ENCODE measurements at places on chromosomes 2 and 18.
A peak's percentile ranks its signal among the peaks of the same experiment; 100 is the strongest.

- DNase-seq, result no peak
These were observed at the start of gene LRRC30 for GRCh38 chr18:7230626-7231349. Gene LRRC30, plus strand, starts transcription at chr18:7231089. Its CDS starts 50 bp downstream, at chr18:7231139.

GRCh38 chr2:234851451-234851850, 100.4 kb upstream of the SH3BP4 start:
- no peak for DNase-seq

- DNase-seq, result peak; percentile 71
These were observed 151.8 kb upstream of the STK17B start for GRCh38 chr2:196322973-196323810.

- no peak for DNase-seq
These were observed 188.9 kb downstream of the TTC32 start for GRCh38 chr2:19712850-19713249.

- no peak for DNase-seq
These were observed 687.3 kb downstream of the NRXN1 start for GRCh38 chr2:50344509-50345106.

- DNase-seq, result peak; percentile 86
These were observed 84.8 kb downstream of the SH3RF3 start for GRCh38 chr2:109213646-109214433.

DNA sequence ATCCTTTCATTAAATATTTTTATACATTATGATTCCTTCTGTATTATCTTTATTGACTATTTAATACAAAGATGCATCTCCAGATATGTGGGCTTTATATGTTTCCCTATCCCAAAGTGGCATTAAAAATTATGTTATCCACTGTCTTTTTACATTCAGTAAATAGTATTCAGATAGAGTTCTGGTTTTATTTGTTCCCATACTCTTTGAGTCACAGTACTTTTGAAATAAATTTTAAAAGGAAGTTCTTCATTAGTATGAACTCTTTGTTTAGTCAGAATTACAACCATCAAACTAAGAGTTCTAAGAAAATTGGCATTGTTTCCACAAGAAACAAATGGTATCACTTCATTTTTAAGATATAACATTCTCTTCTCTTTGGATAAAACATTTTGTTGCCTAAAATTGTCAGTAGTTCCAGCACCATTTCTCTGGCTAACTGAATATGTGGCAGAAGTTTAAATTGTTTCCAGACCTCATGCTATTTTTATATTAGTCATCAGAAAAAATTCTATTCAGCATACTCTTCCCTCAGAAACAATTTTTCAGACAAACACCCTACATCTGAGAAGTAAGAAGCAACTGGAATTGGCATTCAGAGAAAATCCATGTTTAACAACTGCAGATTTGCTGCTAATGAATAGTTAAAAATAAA, 88.5 kb upstream of the COL5A2 start:
- DNase-seq, result peak; percentile 85

DNA sequence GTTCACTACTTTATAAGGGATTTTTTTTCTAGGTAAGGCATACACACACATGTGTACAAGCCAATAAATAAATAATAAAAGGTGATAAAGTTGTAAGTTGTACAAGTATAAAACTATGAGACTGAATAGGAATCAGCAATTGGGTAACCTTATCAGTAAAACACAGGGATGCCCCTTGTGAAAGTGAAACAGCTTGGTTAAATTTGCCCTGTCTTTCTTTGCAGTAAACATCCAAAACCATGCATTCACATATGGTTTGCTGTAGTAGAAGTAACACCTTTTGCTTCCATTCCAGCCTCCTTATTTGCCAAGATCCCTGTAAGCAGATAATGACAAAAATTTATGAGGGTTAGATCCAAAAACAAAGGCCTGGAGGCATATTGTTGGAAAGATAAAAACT, 44.3 kb upstream of the NEUROD1 start:
- DNase-seq, result no peak

DNA sequence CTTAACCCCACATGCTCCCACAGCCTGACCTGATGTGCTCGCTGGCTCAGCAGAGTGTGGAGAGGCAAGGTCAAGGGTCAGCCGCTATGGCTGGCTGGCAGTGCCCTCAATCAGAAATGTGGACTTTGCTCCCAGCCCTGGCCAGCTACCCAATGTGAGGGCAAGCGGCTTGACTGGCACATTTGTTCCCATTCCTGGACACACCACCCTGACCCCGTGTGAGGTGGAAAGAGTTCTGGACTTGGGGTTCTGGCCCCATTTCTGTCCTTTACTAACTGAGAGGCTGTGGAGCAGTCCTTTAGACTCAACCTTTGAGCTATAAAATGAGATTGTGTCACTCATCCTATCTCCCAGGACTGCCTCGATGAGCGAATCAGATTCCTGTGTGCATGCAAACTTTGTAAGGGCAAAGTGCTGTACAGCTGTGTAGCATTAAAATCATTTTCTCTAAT, 9.1 kb downstream of the THNSL2 start:
- DNase-seq, result no peak

DNA sequence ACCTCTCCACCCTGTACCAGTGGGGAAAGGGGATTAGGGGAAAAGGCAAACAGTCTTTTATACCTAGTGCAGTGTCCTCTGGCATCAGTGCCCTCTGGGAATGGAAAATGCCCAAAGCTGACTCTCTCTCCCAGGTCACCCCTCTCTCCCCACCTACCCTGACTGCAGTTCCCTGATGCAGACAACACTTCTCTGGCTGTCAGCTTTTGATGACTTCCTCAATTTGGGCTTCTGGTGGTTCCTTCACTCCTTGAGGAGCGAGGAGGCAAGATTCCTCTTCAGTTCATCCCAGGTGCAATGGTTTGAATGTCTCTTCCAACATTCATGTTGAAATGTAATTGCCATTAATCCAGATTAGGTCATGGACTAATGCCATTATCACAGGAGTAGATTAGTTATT, 19.7 kb upstream of the PPM1B start:
- DNase-seq, result no peak

- DNase-seq, result no peak
These were observed 36.9 kb upstream of the TTR start for GRCh38 chr18:31554776-31555175.

DNA sequence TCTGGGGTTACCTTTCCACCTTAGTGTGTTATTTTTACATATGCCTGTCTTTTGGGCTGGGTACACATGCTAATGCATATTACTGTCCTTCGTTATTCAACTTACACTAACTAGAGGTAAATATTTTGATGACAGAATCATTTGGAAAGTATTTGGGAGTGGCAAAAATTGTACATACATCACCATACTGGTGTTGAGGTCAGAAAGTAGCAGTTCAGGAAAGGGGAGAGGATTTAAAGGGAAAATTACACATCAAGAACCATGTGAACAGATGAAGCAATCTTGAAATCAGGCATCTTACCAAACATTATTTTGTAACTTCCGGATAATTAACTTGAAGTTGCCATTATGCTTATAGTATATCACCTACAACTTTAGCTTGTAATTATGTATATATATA, 379.7 kb downstream of the RND3 start:
- DNase-seq, result peak; percentile 15

DNA sequence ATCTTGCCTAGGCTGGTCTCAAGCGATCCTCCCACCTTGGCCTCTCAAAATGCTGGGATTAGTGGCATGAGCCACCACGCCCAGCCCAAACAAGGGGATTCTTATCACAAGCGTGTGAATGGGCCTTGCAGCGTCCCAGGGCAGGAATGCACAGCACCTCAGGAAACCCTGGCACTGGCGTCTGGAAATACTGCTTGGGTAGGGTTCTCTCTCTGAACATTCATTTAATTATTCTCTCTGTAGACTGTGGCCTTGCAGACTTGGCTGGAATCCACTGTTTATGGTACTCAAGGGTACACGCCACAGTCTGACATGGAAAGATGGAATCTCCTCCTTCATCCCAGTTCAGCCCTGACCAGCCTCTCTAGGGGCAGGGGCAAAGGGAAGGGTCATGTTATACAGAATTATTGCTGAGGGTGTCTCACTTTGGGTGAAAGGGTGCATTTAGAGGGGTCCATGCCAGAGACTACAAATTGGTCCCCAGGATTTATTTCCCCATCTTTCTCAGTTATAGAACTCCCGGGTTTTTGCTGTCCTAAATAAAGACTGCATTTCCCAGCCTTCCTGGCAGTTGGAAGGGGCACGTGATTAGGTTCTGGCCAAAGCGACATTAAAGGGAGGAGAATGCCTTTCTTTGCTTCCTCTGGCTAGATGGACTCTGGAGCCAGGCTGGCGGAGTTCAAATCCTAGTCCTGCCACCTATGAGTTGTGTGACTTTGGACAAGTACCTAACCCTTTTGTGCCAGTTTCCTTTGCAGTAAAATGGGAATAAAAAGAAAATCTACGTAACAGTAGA, 147.2 kb upstream of the HAAO start:
- DNase-seq, result no peak

DNA sequence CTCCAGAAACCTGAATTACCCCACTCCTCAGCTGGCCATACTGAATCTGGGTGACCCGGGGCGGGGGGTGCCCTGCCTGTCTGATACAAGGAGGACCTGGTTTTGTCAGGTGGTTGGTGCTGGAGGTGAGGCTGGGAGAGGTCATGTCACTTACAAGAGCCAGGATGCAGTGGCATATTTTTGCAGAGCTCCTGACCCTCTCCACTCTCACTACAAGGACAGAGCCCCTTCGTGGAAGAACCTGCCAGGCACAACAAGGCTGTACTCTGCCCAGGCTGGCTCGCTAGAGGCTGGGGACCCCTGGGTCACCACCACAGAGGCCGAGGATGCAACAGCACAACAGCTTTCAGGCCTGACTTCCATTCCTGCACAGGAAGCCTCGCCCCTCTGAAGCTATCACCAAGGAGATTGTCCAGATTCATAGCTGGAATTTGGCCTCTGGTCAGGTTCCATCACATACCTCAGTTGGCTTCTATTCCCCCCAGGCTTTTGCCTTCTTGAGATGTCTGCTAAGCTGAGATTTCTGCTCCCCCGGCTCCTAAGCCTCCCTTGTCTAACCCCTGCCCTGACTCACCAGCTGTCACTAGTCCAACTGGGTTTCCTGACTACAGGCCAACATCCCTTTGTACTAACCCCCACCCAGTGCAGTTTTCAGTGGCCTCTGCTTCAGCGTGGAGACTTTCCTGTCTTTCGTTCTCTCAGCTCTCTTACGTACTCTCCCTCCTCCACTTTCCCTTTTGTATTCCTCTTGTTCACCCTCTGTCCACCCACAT, 132.5 kb upstream of the EPAS1 start:
- DNase-seq, result peak; percentile 92

DNA sequence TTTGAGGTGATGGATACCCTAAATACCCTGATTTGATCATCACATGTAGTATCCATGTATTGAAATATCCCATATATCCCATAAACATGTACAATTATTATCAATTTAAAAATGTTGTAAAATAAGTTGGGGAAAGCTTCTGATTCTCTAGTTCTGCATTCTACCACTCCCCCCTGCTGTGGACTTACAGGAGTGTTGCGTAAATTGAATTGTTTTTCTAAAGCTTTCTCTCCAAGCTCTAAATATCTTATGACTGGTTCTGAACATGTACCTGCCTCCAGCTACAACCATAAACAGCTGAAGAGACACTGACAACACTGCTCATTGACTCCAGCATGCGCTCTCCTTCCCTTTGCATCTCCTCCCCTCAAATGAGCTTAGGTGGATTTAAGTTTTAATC, 145.2 kb downstream of the MGAT5 start:
- peak; percentile 33 for DNase-seq

DNA sequence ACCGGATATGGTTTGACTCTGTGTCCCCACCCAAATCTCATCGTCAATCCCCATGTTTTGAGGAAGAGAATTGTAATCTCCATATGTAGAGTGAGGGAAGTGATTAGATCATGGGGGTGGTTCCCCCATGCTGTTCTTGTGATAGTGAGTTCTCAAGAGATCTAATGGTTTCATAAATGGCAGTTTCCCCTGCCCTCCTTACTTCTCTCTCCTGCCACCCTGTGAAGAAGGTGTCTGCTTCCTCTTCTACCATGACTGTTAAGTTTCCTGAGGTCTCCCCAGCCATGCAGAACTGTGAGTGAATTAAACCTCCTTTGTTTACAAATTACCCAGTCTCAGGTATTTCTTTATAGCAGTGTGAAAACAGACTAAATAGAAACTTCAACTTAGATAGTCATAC, 69.5 kb downstream of the SESTD1 start:
- no peak for DNase-seq

- DNase-seq, result no peak
These were observed 116.6 kb upstream of the RBBP8 start for GRCh38 chr18:22816266-22817176.

- peak; percentile 9 for DNase-seq
These were observed 907 bp upstream of the GYPC start for GRCh38 chr2:126655051-126655450.

DNA sequence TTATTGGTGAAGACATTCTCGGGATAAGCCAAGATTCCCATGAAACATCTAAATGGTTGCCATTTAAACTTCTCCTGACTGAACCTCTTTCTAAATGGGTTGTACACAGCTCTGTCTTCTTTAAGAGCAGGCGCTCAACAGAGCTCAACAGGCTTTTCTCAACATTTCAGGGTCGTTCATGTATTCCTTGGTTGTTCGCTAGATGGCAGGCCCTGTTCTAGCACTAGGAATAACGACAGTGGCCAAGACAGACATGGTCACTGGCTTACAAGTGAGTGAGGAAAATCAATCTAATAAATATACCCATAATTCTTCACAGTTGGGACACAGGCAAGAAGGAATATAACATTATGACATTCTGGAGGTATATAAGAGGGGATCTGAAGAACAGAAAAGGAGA, 154.5 kb downstream of the SMAD2 start:
- peak; percentile 14 for DNase-seq

GRCh38 chr2:240572141-240573031, 4.1 kb downstream of the RNPEPL1 start:
- no peak for DNase-seq

DNA sequence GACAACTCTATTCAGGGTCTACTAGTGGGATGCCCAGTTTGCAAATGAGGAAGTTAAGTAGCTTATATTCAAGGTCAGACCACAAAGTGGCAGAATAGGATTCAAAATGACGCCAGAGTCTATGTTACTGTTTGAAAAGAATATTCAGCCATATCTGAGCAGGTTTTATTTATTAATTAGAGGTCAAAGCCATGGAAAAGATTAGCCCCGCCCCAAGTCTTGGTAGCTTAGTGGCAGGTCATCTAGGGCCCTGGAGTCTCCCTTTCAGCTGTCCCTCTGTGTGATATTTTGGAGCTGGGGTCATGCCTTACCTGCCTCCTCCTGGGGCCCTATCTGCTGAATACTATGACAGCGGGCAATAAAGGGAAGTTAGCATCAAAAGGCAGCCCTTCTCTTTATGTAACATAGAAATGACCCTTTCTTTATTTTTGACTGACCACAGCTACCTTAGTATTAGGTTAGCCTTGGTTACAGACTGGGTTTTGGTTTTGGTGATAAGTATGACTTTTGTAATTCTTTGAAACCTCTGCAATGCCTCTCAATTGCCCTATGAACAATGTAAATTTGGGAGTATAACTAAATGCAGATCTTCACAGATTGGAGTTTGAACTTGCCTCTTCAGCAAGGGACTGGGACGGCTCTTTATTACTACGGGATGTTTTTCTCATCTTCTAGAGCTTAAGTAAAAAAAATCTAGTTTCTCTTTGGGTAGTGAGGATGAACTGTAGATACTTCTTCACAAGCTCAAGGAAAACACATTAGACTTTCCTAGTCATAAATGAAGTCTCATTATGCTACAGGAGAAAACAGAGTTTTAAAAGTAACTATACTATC, 153.0 kb upstream of the ITGA4 start:
- DNase-seq, result no peak

Data from GM23248 (cell line).